GM12892 (cell line): ENCODE measurements at places on chromosomes 7 and 10.
A peak's percentile ranks its signal among the peaks of the same experiment; 100 is the strongest.

- no peak for DNase-seq
These were observed 2.7 kb downstream of the SP4 start for GRCh38 chr7:21430575-21430954.

- DNase-seq = no peak
These were observed 83.6 kb downstream of the CSTF2T start for GRCh38 chr10:51615764-51616298.

DNA sequence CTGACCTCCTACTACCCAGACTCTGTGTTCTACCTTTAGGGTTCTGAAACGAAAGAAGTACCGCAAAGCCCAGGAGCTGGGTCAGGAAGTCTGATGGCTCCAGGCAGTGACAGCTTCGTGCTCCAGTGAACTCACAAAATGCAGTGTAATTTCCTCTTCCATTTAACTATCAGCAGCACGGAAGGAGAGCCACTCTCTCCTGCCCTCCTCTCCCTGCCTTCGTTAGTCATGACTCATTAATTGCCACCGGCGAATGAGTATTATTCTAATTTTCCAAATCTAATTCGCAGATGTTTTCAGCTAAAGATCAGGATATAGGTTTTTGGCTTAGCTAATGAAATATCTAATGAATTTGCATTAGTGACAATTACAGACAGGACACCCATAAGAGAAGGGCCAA is 1262.0 kb downstream of the TYW1 start:
- no peak for DNase-seq

DNA sequence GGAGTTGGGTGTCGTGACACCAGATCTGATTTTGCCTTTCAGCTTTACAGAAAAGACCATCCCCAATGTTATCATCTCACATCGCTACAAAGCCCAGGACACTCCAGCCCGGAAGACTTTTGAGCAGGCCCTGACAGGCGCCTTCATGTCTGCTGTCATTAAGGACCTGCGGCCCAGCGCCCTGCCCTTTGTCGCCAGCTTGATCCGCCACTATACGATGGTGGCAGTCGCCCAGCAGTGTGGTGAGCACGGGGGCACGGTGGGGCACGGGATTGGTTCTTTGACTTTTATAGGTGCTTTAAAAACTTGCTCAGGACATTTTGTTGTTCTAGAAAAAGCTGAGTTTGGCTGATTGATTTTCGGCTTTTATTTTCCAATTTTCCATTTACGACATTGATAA is 48.8 kb downstream of the TRRAP start:
- no peak for DNase-seq

- DNase-seq = no peak
These were observed 4.0 kb downstream of the GATA3 start for GRCh38 chr10:8058274-8059111.

- no peak for DNase-seq
These were observed 257.7 kb upstream of the GLI3 start for GRCh38 chr7:42494736-42495135.

- no peak for DNase-seq
These were observed 85.8 kb downstream of the TCF7L2 start for GRCh38 chr10:113035732-113036312.

DNA sequence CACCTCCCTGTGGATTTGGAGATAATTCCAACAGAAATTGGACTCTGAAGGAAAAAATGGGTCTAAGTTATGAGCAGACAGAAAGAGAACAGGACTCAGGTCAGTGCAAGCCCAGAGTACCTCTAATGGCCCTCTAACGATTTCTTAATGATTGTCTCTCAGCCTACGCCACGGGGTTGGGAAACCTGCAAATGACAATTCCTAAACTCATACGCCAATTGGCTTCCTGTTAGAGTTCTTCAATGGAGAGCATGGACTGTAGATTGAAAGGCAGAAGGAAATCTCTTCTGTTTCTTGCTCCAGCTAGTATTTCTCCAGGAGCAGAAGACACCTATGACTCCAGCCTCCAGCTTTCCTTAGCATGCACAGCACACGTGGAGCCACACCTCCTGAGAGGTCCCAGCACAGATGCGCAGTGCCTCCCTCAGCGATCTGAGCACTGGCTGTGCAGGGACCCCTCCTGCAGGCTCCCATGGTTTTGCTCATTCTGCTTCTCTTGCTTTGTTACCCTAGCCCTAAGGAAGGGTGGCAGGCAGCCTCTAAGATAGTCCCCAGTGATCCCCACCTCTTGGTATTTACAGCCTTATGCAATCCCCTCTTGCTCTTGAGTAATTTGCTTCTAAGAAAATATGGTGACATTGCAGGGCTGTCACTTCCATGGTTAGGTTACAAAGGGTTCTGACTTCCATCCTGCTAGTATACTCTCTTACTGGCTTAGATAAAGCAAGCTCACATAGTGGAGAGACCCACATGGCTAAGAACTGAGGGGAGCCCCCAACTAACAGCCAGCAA is 30.1 kb downstream of the DENND11 start:
- DNase-seq = no peak

DNA sequence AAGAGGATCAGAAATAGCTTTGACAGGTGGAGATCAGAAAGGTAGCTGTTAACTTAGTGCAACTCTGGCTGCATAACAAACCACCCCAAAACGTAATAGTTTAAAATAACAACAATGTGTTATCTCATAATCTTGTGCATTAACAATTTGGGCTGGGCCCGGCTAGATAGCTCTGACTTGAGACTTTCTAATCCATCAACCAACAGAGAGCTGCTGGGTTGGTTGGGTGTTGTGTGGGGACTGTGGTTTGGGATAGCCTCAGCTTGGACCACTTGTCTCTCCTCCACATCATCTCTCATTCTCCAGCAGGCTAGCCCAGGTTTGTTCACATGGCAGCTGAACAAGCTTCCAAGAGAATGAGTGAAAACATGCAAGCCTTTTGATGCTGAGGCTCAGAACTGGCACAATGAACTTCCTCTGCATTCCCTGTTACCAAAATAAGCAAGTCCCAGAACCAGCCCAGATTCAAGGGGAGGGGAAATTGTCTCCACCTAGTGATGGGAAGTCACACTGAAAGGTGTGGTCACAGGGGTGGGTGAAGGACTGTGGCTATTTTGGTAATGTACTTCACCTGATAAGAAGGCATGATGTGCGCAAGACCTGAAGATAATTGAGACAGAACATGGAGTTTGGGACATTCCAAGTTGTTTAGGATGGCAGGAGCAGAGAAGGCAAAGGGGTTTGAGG is 20.4 kb upstream of the ASAH2 start:
- no peak for DNase-seq

DNA sequence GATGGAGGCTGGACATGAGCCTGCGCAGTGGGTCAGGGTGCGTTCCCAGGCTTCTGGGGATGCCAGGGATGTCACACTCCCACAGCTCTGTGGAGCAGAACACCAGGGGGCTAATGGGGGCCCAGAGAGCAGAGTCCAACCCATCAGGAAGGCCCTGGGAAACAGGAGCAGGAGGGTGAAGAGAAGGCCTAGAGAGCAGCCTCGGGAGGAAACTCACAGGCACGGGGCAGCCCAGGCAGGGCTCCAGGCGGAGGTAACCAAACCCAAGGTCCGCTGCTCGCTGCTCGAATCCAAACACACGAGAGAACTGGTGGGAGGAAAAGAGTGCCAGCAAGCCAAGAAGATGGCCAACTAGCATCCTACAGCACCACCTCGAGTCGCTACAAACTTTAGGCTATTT is 130.7 kb upstream of the LANCL2 start:
- DNase-seq = no peak

- DNase-seq = peak; percentile 47
These were observed 67.9 kb upstream of the PDZD8 start for GRCh38 chr10:117442944-117443685.

- no peak for DNase-seq
These were observed 287.5 kb downstream of the GRID1 start for GRCh38 chr10:86079088-86079487.

DNA sequence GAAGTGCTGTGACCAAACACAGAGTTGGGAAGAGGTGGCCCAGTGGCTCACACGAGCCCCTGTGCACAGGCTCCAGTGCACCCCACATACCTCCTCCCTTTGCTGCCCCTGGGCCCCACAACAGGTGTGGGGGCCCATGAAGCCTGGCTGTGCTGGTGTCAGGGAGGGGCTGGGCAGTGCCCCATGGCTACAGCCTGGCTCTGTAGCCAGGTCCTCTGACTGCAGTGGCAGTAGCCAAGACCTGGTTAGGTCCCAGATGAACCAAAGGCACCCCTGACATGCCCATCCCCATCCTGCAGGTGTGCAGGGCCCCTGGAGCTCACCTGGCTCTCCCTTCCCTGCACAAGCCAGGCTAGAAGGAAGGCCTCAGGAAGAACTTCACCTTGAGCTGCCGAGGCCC is 176.3 kb downstream of the GRID1 start:
- no peak for DNase-seq

DNA sequence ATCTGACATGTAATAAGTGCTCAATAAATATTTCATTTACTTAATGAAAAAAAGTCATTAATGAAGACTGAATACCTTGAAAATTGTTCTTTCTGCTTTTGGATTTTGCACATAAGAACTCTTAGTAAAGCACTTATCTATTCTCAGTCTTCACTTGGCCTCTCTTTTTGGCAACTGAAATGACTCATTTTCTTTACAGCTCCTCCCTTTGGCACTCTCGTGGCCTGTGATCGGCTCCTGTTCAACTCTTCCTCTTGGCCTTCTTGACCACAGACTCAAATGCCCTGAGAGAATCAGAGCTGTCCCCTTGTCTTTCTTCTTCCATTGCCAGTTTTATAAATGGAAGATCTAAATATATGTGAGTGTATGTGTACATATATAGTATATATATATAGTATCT is 54.2 kb downstream of the FOXP2 start:
- no peak for DNase-seq

- no peak for DNase-seq
These were observed 62.8 kb downstream of the ZEB1 start for GRCh38 chr10:31381766-31382316.

- no peak for DNase-seq
These were observed 91.4 kb upstream of the NEBL start for GRCh38 chr10:20988357-20988983.

- DNase-seq = no peak
These were observed 9.0 kb downstream of the AGAP3 start for GRCh38 chr7:151095123-151095797.

- DNase-seq = no peak
These were observed 25.1 kb downstream of the FAM13C start for GRCh38 chr10:59337201-59337652.

DNA sequence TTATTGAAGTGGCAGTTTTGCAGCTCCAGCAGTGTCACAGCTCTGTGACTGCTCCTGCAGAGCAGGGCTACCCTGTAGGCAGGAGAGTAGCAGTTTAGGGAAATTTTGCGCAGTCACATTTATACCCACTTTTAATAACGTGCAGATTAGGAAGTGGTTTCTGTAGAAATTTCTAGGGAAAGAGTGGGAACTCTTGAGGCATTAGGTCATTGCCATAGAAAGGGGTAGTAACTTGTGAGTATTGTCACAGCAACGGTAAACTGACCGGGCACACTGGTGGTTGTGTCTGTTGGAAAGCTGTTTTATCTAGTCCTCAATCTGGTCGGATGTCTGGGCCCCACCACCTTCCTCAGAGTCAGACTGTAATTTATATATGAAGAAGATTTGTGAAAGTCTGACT is 51.9 kb downstream of the CDC14C start:
- no peak for DNase-seq

DNA sequence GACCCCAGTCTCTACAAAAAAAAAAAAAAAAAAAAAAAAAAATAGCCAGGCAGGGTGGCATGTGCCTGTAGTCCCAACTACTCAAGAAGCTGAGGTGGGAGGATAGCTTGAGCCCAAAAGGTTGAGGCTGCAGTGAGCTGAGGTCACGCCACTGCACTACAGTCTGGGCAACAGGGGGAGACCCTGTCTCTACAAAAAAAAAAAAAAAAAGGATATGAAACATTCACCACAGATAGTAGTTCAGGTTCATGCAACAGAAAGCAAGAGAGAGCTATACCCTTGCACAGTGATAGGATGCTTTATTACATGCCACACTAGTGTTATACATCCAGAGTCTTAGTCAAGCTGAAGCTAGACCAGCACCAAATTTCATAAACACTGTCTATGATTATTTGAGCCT is 148.4 kb upstream of the KAT6B start:
- DNase-seq = peak; percentile 10

DNA sequence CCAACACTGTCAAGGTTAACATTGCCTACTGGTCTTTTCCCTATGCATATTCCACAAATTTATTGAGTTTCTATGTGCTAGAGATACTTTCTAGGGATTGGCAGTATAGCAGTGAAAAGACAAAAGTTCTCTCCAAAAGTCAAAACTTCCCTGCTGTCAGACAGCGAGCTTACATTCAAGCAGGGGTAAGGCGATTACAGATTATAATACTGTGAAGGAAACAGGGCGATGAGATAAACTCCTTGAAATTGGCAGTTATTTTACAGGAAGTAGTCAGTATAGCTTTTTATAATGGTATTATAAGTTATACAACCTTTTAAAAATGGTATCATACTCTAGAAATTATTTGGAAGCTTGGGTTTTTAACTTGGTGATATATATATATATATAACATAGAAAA is 9.9 kb downstream of the VPS50 start:
- DNase-seq = no peak

DNA sequence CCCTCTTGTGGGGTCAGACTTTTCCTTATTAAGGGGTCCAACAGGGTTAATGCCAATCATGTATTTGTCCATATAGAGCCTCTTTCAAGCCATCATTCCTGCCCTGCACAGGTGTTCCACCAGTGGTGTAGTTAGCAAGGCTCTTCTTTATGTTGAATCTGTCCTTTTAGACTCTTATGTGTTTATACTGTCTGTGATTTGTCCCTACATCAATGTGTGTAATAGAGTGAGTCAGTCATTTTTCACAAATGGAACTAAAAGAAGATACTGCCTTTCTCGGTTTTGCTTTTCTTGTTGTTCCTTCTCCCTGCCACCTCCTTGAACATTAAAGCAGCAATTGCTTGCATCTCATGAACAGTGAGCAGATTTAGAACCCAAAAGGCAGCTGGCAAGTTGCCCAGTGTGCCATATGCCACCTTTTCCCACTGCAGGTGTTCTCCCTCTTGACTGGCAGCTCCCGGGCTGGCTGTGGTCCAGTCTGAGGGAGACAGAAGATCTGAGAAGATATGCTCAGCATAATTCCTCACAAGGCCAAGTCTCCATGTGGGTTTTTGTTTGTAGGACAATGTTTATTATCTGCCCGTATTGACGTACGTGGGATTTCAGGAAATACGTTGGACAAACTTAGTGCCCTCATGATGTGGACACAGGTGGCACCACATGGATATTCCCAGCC is 154.1 kb downstream of the LHFPL3 start:
- DNase-seq = no peak

DNA sequence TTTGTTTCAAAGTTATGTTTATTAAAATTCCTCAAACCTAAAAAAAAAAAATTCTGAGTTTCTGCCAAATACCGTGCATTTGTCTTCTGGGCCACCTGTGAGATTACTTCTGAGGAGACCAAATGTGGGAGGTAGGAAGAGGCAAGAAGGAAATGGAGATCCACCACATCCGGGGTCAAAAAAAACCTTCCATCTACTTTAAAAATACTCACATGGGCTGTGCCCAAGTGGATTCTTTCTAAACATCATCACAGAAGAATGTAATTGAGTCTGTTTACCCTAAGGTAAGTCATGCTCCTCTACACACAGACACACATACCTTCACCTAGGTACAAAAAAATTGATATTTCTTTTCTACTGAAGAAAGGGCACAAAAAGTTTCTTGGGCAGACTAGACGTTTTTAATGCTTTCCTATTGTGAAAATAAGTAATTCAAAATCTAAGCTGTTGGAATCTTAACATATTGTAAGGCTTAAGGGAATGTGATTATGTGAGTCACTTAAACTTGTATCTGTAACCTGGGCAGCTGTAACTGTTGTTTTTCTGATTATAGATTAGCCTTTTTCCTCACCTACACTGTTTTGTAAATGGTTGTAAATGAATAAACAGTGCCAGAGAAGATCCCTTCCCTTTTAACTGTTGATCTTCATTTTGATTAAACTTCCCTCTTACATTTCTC is 19.1 kb upstream of the SPOCK2 start:
- DNase-seq = no peak
